Bladder microvascular endothelial cell (primary cell): ENCODE measurements at places on chromosomes 2 and 18. TPM values are rescaled to one million over a fixed set of nuclear protein-coding genes. Genes with fewer than 3 reads are reported as not detected.

Gene DYSF
- 166 and 175 TPM in 2 replicates for total RNA-seq

Gene ASB1
- total RNA-seq = 4.4 and 15.2 TPM in 2 replicates

Gene HS1BP3
- total RNA-seq = 20.6 and 29.8 TPM in 2 replicates

Gene SLC30A3
- 0.81 and 34.7 TPM in 2 replicates for total RNA-seq

Gene KLHL30
- under 0.01 TPM in 1 of 2 replicates, not detected in the other for total RNA-seq

Gene TFCP2L1
- under 0.01 TPM in 1 of 2 replicates, not detected in the other for total RNA-seq

Gene TIA1
- total RNA-seq = 90.8 and 262 TPM in 2 replicates

Gene CDH20
- total RNA-seq = 0.13 and 0.16 TPM in 2 replicates

Gene MAP3K20
- total RNA-seq = 18.0 and 36.4 TPM in 2 replicates

Gene NEU2
- not detected in 2 replicates for total RNA-seq

Gene RAD51AP2
- total RNA-seq = not detected in 2 replicates

Gene OSBPL1A
- total RNA-seq = 6.8 and 16.2 TPM in 2 replicates

Gene ABCA12
- total RNA-seq = under 0.01 TPM in 1 of 2 replicates, not detected in the other

Gene SLC14A1
- total RNA-seq = 0.13 and 0.32 TPM in 2 replicates

Gene KIAA2012
- not detected in 2 replicates for total RNA-seq

Gene GPR45
- not detected in 2 replicates for total RNA-seq

Gene OSR1
- total RNA-seq = under 0.01 and 0.69 TPM in 2 replicates

Gene ACTG2
- 0.81 TPM in 1 of 2 replicates, not detected in the other for total RNA-seq

Gene PFN4
- 0.19 and 0.32 TPM in 2 replicates for total RNA-seq

Gene NTSR2
- total RNA-seq = not detected in 2 replicates

Gene ALPI
- not detected in 2 replicates for total RNA-seq

Gene ZSWIM2
- 0.13 TPM in 1 of 2 replicates, not detected in the other for total RNA-seq

Gene MTA3
- total RNA-seq = 14.2 and 27.6 TPM in 2 replicates

Gene GALR1
- not detected in 2 replicates for total RNA-seq

Gene LRRC30
- total RNA-seq = not detected in 2 replicates
